ENCODE measurements at places on chromosomes 2 and 18.

GRCh38 chr2:67871686-67872412 is 191.0 kb downstream of the C1D start:
- DNase-seq = no peak

DNA sequence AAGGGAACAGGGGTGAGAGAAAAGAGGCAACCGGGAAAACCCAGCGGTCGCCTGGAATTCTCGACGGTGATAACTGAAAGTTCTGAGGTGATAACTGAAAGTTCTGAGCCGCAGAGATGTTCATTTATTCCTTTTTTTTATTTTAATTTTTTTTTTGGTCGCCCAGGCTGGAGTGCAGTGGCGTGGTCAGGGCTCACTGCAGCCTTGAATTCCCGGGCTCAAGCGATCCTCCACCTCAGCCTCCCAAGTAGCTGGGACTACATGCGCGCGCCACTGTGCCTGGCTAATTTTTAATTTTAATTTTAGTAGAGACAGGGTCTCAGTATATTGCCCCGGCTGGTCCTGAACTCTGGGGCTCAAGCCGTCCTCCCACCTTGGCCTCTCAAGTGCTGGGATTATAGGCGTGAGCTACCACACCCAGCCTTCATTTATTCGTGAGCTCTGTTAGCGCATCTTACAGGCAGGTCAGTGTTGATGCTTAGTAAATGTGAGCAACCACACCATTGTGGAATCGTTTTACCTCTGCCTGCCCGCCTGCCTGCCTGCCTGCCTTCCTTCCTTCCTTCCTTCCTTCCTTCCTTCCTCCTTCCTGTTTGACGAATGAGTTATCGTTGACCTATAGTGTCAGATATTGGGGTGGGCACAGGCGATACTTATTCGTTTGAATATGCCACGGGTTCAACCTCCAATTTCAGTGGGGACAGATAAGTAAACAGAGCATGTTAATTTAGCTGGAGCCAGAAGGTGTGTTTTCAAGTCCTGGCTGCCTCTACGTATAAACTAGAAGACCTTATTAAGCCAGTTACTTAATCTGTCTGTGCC is 557 bp upstream of the E2F6 start:
- no peak for DNase-seq

DNA sequence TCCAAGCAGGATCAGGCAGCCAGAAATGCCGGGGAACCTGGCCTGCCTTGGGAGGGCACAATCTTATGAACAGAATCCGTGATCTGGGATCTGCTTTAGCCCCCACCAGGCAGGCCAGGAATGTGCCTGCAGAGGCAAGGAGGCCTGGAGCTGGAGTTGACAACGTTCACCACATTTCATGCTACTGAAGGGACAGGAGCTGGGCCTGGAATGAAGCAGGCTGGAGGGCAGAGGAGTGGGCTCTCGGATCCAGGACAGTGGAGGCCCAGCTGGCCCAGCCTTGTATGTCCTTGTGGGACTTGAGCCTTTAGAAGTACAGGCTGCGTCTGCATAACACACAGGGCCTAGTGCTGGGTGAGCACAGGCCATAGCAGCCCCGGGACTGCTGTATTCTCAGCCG is 91.8 kb downstream of the KLHL29 start:
- no peak for DNase-seq

DNA sequence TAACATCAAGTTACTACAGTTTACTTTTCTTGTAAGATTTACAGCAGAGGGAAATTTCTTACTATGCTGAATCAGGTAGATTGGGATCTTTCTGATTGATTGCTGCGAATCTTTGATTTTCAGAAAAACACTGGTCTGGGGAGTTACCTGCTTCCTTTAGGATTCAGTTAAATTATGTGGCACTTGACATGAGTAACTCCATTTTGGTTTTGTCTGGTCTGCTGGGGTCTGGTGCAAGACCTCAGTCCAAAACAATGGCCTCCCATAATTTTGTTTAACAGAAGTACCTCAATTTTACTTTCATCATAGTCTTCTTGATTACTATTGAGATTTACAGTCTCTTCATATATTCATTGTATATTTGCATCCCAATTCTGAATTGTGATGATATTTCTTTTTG is 775.5 kb downstream of the TRIB2 start:
- DNase-seq = no peak

DNA sequence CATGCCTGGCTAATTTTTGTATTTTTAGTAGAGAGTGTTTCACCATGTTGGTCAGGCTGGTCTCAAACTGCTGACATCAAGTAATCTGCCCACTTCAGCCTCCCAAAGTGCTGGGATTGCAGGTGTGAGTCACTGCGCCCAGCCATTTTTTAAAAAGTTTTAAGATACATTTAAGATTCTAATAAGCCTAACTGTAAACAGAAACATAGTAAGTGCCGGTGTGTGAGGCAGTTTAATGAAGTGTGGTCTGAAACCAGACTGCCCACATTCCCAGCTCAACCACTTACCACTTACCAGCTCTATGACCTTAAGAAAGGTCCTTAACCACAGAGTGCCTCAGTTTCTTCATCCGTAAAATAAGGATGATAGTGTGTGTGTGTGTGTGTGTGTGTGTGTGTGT is 42.4 kb downstream of the TMEM237 start:
- DNase-seq = no peak

DNA sequence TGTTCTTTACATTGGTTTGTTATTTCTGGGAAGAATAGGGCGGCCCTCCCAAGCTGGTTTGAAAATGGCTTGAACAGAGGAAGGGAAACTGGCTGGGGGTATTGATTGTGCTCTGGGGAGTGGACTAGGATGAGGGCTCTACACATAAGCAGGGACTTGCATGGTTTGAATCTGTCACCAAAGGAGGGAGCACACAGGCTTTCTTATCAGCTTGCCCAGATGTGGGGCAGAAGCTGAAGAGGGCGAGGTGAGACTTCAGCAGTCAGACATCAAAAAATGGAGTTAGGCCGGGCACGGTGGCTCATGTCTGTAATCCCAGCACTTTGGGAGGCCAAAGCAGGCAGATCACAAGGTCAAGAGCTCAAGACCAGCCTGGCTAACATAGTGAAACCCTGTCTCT is 7.2 kb upstream of the RAB12 start:
- DNase-seq = no peak

DNA sequence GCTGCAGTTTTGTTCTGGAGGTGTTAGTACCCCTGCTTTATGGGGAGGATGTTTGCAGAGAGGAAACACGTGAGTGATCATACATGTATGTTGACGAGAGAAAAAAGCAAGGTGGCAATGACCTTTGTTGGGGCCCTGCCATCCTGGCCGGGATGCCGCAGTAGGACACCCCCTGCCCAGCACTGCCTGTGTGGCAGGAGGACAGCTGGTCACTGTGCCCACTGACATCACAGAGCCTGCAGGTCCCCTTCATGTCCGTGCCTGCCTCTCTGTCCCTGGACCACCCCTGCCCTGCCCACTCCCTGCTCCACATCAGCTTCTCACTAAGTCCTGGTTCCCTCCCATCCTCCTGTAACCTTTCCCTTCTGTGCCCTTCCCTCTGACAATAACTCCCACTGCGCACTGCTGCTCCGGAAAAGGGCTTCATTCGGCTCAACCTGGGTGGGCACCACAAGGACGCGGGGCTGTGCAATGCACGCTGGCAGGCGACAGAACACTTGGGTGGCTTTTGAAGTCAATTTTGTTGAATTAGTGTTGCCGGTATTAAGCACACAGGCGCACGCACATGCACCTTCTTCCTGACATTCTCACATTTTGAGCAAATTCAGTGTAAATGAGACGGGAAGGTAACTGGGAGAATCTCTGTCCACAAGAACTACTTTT is 51.5 kb upstream of the TWIST2 start:
- no peak for DNase-seq

DNA sequence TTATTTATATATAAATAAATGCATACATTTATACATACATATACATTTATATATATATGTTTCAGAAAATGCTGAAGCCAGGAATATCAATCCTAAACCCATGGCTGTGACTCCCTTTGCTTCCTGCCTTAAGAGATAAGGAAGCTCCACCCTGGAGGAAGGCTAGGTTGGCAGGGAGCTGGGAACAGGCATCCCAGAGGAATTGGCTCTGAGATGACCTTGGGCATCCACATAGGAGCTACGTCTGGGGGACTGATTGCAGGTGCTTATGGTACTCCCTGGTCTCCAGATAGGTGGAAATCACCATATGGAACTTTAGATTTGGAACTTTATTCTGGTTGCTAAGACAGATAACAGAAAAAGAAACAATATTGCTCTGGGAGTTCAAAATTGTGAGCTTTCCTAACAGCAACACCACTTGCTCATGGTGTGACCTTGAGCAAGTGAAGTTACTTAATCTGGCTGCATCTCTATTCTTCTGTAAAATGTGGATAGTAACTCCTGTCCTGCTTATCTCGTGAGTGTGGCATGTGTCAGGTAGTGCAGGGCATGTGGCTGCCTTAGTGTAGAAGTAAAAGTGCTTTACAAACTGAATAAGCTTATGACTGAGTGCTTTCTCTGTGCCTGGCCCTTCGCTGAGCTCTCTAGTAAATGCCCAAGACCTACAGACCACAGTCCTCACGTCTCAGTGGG is 341.0 kb downstream of the MEIS1 start:
- DNase-seq = no peak

DNA sequence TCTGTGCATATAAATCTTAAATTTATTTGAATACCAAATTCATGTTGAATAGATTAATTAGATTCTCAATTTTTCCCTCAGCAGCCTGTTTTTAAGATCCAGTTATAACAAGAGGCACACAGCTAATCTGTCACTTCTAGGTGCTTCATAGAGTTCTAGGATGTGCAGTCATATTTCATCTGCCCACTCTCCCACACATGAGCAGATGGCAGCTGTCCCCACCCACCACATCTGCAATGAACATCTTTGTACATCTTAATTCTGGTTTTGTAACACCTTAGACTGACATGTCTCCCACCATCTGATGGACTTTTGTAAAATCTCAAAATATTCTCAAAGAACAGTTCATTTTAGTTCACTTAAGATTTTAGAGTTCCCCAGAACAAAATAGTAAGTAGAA is 250.8 kb upstream of the ST6GAL2 start:
- no peak for DNase-seq

DNA sequence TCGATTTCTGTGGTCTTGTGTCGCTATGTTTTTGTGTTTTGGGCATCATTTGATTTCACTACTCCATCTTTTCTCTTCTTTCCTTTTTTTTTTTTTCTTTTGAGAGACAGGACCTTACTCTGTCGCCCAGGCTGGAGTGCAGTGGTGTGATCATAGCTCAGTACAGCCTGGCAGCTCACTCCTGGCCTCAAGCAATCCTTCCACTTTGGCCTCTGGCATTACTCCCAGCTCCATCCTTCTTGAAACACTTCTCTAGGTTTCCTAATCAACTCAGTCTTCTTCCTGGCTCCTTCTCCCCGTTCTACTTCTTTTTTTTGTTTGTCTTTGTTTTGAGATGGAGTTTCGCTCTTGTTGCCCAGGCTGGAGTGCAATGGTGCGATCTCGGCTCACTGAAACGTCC is 26.5 kb downstream of the TCF23 start:
- no peak for DNase-seq

GRCh38 chr18:62420151-62420512 is 95.0 kb downstream of the TNFRSF11A start:
- no peak for DNase-seq

- DNase-seq = no peak
Observed at GRCh38 chr2:230691005-230691647, 21.5 kb upstream of the CAB39 start.

GRCh38 chr2:53668624-53669026 is 99.0 kb upstream of the CHAC2 start:
- DNase-seq = no peak

DNA sequence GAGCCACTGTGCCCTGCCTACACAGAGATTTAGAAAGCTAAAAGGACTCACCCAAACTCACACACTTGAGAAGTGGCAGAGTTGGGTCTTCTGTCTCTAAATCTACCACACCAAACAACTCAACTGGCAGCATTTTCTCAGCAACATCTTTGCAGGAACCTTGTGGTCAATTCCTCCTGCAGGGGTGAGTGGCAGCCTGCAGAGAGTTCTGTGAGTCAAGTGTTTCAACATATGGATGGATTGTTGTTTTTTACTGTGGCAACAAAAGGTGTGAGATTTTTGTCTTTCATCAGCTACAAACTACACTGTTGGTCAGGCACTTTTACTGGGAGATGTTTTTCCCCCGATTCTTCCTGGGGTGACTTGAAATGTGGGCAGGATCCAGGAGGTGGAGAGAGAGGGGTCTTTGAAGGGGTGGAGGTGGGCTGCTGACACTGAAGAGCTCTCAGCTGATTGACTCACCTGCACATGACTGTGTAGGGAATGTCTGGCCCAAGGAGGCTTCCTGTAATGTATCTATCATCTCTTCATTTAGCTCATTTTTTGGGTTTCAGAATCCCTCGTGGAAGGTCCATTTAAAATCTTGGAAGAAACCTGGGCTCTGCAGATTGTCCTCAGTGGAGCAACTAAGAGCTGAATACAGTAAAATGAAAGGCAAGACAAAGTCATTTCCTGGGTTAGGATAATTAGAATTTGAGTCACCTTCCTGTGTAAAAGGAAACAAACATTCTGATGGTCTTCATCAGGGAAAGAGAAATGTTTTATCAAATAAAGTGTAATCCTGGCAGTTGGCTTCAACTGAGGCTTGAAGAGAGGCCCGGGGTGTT is 98.6 kb downstream of the MSH2 start:
- no peak for DNase-seq

DNA sequence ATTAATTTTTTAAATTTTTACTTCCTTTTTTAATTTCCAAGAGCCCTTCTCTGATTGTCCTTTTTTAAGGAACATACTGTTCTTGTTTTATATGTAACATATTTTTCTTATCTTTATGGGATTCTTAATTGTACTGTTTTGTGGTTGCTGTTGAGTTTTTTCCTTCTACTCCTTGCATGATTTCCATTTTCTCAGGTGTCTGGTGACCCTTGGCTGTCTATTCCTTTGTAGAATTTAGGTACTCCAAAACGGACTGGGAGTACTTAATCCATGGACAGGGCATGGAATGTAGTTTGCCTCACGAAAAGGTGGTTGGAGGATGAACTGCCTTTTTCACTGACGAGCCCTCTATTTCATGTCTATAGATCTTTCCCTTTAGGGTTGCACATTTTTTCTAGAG is 26.6 kb downstream of the TWSG1 start:
- no peak for DNase-seq

GRCh38 chr2:22124003-22124402 is 1000.2 kb downstream of the TDRD15 start:
- DNase-seq = no peak

DNA sequence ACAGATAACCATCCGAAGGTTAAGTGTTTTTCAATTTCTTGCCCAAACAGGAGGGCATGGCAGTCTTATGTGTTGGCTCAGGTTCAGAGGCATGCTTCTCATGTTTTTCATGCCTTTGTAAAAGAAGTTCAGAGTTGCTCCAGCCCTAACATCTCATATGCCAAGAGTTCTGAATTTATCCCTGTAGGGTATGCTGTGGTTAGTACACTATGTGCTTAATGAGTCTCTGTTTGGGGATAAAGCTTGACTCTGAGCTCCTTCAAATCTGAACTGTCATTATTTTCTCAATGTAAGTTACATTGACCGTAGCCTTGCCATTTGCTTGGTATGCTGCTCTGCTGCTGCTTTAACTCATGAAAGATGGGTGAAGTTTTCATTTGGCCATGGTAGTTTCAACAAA is 67.9 kb upstream of the PNPT1 start:
- DNase-seq = no peak
